ENCODE measurements at places on chromosomes 5 and 9.

- DNase-seq: no peak
Measured at GRCh38 chr5:76393035-76393680, 9.9 kb upstream of the IQGAP2 start.

- no peak for DNase-seq
Measured at GRCh38 chr5:139676951-139677735, 29.0 kb downstream of the CXXC5 start.

DNA sequence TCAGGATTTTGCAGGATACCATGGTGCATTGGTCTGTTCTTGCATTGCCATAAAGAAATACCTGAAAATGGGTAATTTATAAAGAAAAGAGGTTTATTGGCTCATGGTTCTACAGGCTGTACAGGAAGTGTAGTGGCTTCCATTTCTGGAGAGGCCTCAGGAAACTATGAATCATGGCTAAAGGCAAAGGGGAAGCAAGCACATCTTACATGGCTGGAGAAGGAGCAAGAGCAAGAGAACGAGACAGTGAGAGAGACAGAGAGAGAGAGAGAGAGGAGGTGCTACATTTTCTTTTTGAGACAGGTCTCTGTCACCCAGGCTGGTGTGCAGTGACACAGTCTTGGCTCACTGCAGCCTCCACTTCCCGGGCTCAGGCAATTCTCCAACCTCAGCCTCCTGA, 43.9 kb downstream of the P4HA2 start:
- DNase-seq: no peak

DNA sequence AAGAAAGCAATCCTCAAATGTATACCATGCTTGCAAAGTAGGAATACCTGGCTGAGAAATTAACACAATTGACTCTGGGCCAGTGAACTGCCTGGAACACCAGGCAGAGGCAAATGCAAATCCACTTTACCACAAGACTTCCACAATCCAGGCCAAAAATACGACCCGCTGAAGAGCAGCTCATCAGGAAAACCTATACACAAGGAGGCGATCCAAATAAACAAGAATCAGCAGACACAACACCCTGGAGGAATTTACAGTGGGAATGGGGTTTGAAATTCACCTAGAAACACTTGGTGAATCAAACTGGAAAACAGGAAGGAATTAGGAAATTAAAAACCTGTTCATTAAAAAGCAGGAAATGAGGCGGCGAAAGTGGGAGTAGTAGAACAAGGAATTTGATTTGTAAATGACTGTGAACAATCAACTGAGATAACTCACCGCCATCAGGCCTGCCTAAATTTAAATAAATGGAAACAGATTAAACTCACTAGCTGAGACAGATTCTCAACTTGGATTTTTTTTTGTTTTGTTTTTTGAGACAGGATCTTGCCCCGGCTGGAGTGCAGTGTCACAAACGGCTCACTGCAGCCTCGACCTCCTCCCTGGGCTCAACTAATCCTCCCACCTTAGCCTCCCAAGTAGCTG, 15.9 kb downstream of the CMBL start:
- DNase-seq: no peak

DNA sequence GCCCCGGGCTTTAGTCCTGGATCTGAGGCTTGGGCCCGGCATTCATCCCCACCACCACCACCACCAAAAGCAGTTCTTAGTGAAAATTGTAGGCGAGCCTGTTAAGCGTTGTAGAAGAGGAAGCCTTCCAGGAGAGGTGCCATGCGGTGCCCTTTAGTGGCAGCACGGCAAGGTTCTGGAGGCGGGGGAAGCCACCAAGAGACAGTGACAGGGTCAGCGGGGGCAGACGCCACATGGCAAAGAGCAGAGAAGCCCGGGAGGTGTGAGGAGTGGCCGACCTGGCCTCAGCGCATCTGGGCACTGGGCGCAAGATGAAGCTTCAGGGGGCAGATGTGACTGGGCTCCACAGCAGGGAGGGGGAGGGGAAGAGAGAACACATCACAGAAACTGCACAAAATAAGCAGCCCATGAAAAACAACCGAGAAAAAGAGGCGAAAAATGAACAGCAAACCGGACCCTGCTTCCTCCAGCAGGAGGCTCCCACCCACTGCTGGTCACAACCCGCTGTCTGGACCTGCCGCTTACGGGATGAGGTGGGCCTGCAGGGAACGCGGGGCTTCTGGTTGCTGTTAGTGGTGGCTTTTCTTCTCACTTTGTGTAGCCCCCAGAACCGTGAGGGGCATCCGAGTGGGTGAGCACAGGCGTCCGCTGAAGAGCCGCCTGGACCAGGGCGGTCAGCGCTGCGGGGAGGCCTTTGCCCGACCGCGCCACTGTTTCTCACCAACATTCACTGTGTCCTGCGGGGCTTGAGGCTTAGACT, 4.3 kb downstream of the LRRC14B start:
- DNase-seq: no peak

DNA sequence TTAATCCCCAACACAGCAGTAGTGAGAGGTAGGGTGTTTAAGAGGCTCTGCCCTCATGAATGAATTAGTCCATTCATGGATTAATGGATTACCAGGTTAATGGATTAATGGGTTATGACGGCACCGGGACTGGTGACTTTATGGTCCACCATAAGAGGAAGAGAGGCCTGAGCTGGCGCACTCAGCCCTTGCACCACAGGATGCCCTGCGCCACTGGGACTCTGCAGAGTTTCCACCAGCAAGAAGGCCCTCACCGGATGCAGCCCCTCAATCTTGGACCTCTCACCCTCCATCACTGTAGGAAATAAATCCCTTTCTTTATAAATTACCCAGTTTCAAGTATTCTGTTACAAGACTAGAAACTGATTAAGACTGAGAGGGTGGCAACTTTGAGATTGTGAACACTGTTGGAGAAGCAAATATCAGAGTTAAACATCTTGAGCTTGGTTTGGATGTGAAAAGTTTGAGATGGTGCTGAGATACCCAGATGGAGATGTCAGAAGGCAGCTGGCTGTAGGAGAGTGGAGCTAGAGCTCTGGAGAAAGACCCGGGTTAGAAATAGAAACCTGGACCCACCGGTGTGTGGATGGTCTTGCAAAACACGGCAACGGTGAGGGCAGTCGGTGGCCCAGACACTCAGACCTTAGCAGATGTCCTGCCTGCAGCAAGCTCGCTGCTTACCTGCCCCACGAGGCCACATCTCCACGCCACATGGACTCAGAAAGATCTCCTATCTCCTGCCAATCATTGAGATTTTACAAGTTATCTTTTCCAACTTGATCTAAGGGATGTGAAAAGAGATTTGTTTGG, 98.8 kb downstream of the HSD17B3 start:
- DNase-seq: no peak

GRCh38 chr9:4922730-4923129, 62.3 kb upstream of the JAK2 start:
- no peak for DNase-seq

DNA sequence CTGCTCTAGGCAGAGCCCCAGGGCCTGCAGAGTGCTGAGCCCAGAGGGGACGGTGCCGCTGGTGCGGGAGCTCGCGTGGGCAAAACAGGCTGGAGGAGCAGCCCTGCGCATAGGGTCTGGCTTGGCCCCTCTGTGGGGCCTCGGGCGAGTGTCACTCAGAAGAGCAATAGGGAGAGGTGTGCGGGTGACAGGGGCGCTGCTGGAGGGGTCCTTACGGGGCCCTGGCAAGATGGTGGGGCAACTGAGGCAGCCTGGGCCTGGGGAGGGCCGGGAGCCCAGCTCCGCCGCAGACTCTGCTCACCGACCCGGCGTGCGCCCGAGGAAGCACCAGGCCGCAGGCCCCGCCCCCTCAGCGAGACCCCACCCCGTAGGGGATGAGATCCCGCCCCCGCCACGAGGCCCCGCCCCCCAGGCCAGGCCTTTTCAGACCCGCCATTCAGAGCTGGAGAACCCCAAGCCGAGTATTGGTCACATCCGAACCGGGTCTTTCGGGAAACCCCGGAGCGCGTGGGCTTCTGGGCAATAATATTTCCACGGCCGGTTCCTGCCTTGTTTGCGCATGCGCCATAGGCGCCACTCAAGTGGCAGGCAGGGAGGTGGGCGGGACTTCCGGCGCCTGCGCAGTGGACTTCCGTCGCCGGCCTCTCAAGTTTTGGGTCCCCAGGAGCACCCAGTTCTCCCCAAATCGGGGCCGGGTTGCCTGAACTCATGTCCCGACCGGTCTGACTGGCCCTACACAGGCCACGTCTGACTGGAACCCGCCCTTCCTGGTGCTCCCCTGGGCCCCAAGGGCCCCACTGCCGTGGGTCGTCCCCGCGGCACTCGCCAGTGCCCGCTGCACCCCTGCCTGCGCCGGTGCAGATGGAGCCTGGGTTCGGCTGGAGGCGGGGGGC, 1.3 kb upstream of the RNF208 start:
- DNase-seq: peak; percentile 94

DNA sequence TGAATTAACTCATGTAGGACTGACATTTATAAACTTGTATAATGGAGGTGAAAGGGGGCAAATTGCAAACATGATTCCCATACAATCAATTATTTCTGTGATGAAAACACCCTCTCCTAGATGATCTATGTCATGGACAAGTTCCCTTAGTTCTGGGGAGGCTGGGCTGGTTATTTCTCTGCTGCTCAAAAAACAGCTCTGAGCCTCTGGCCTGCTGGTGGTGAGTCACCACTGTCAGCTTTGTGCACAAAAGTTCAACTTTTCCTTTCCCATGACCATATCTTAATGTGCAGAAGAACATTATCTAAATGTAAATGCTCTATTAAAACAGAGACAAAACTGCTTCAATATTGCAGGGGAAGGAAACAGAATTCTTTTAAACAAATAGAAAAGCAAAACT, 85.0 kb downstream of the HMHB1 start:
- DNase-seq: no peak

GRCh38 chr5:147454996-147455677, 54.7 kb downstream of the DPYSL3 start:
- no peak for DNase-seq
